ENCODE measurements at places on chromosomes 2 and 18.

GRCh38 chr2:203800783-203801182, 66.8 kb upstream of the CTLA4 start:
- no peak for DNase-seq

DNA sequence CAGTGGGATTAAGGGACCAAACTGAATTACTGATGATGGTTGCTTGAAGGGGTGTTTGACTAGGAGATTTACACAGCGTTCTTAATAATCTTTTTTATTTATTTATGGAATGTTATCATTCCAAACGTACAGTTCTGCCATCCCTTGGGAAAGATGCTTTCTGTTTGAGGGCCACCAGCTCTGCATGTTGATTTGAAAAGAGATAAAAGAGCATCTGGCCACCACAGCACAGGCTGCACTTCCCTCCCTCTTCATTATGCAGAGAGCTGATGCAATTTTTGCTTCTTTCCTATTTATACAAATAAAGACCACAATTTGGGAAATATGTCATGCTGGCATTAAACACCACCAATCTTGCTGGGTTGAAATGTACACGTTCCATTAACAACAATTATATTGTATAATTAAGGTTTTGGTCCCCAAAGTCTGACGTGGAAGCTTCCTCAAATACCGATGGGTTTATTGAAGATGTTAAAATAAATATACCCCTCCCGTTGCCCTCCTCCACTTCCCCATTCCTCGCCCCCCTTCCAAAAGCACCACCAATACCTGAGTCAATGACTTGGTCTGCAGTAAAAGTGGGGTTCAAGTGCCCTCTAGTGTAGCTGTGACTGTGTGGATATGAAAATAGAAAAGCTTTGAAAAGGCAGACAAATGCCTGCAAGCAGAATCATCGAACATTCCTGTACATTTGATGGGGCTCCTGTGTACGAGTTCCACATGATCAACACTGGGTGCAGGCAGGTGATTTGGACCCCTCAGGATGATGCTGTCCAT, 211.9 kb downstream of the HRH4 start:
- DNase-seq = no peak

DNA sequence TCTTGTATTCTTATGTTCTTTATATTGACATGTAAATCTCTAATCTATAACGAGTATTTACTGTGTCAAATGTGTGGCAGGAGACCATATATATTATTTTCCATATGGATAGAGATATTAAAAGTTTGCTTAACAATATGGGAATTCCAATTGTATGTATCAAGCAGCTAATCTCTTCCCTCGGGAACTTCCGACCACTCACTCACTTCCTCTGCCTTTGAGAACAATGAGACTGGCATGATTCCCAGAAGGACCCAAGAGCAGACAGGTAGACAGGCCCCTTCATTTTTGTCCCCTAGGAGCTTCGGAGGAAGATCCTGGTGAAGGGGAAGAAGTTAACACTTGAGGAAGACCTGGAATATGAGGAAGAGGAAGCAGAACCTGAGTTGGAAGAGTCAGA, 24.1 kb downstream of the PLCD4 start:
- no peak for DNase-seq

GRCh38 chr2:14261771-14262170, 370.7 kb upstream of the LRATD1 start:
- no peak for DNase-seq

DNA sequence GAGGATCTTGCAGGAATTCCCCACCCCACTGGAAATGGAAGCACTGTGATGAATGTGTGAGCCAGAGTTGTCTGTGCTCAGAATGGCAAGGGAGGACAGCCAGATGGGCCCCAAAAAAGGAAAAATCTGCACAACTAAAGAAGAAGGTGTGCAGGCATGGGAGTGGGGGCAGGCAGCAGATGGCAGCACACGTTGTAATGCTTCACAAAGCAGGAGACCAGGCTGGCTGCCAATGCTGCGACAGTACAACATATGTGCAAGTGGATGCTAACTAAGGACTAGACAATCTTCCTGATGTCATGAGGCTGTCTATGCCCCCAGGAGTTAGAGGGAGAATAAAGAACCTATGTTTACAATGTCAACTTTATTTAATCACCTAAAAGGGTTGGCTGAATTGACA, 27.2 kb downstream of the ST6GAL2 start:
- DNase-seq = no peak

- DNase-seq = no peak
Measured at GRCh38 chr2:221293949-221294742, 278.0 kb downstream of the EPHA4 start.

DNA sequence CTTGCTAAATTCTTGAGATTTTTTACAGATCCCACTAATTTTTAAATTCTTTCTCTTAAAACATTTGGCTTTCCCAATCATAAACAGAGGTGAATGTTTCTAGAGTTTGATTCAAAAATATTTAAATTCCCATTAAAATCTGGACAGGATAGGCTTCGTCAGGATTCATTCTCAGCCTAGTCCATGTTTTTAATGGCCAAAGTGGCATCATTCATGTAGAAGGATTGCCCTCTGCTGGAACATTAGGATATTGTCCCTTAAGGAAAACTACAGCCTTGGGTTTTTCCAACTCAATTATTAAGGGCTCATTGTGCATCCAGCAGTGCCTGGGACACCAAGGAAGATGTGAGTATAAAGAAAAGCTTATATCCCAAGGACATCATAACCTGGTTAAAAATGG, 71.7 kb downstream of the TPGS2 start:
- DNase-seq = no peak

DNA sequence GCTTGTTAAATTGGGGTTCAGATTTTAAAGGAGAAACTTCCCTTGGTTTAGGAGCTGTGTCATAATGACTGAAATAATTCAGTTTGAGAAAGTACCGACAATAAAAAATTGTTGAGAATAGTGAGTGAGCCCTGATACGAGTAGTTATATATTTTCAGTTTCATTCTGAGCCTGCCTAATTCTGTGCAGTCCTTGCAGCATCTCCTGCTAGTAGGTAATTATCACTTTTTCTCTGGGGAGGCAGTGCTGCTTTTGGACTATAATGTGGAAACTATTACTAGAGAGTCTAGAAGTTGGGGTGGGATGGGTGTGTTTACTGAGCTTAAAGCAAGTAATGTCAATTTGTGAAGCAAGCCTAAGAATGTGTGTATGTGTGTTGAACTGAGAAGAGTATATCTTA, 21.7 kb downstream of the ZNF638 start:
- DNase-seq = no peak

- DNase-seq = no peak
Measured at GRCh38 chr2:127007652-127008051, 99.3 kb downstream of the BIN1 start.

GRCh38 chr2:120783969-120784372, 48.3 kb downstream of the GLI2 start:
- no peak for DNase-seq

- no peak for DNase-seq
Measured at GRCh38 chr2:174630107-174630506, 32.5 kb upstream of the WIPF1 start.

- DNase-seq = no peak
Measured at GRCh38 chr18:36899289-36899688, 70.4 kb downstream of the KIAA1328 start.

GRCh38 chr2:13091861-13092378, 375.2 kb downstream of the TRIB2 start:
- no peak for DNase-seq

DNA sequence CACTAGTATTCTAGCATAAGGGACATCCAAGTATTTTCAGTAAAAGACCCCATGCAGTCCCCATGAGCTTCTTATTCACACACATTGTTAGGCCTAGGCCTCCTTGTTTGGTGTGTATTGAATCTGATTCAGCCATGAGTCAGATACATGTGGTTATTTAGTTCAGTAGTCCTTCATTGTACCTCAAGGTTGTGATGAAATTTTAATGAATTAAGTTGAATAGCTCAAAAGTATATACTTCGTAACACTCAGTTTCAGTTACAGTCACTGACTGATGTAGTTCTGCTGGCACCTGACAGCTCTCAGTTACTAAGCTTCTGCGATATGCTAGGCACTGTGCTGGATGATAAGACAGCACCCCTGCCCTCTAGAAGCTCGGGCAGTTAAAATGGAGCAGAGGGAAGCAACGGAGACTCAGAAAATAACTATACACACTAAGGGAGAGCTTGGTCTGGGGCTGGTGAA, 86.4 kb downstream of the XRCC5 start:
- no peak for DNase-seq

DNA sequence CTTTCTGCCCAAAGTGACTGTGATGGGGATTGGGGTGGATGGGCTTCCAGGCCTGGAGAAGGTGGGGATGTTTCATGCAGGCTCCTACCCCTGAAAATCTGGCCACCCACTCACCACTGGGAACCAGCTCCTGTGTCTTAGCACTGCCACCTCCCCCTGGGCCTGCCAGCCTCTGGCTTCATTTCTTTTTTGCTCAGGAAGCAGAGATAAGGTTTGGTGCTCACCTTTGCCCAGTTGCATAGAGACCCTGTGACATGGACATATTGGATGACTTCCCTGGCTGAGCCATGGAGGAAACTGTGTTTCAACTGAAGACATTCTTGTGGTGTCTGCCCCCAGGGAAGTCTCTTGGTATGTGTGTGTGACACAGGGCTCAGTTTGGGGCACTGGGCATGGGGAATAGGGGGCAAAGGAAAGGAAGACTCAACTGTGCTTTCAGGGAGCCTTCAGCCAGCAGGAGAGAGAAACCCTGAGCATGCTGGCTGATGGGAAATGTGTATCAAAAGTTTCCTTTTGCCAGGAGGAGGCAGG, 16.7 kb downstream of the CTIF start:
- no peak for DNase-seq

- DNase-seq = no peak
Measured at GRCh38 chr2:156343940-156344301, 11.4 kb upstream of the NR4A2 start.

DNA sequence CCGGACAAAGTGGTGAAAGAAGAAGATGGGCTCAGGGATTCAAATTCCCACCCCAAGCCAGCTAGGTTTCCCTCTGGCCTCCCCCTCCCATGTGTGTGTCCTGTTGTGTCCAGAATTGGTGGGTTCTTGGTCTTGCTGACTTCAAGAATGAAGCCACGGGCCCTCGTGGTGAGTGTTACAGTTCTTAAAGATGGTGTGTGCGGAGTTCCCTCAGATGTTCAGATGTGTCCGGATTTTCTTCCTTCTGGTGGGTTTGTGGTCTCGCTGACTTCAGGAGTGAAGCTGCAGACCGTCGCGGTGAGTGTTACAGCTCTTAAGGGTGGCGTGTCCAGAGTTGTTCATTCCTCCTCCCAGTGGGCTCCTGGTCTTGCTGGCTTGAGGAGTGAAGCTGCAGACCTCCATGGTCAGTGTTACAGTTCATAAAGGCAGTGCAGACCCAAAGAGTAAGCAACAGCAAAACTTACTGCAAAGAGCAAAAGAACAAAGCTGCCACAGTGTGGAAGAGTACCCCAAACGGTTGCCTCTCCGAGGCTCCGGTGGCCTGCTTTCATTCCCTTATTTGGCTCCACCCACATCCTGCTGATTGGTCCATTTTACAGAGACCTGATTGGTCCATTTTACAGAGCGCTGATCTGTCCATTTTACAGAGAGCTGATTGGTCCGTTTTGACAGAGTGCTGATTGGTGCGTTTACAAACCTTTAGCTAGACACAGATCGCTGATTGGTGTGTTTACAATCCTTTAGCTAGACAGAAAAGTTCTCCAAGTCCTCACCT, 37.7 kb upstream of the KLF11 start:
- no peak for DNase-seq

GRCh38 chr2:128368437-128369107, 49.9 kb upstream of the HS6ST1 start:
- no peak for DNase-seq

DNA sequence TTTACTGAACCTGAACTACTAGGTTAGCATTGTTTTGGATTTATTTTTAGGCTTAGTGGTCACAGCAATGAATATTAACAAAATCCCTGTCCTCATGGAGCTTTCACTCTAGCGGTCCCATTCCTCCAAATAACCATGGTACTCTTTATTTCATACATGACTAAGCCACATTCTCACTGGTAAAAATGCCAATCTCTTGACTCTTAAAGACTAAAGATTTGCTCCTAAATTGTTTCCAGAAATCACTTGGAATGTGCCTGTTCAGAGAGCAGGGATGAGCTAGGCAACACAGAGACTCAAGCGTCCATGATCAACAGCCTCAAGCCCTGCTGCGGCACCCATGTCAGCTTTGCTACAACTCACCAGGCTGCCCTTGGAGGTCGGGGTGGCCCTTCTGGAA, 13.5 kb downstream of the LMAN1 start:
- DNase-seq = no peak

- DNase-seq = peak; percentile 51
Measured at GRCh38 chr2:219521066-219521880, 7.0 kb downstream of the ASIC4 start.

GRCh38 chr2:216829533-216829932, 30.3 kb downstream of the TNP1 start:
- DNase-seq = peak; percentile 89

DNA sequence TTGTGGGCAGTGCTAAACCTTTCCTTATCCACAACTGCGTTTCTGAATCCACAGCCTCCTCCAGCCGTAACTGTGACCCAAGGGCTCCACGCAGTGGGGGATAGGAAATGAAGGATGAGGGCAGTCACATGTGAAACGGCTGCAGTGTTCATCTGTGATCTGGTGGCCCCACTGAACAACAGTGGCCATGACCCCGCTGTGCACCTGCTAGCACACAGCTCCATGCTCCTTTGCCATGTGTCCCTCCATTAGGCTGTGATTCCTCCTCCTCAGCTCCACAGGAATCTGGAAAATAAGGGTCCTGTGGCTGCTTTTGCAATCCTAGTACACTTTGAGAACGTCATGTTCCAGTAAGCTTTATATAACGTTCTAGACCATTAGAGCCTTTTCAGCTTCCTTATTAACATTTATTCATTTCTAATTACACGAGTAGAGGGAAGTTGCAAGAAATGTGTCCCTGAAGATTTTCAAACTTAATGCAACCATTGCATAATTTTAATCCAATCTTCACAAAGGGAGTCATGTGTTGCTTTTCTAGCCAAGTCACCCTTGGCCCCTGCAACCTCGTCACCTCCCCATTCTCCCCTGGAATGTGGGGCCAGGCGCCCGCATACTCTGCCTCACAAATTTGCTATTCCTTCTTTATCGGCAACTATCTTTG, 7.1 kb upstream of the NAPG start:
- DNase-seq = peak; percentile 64

DNA sequence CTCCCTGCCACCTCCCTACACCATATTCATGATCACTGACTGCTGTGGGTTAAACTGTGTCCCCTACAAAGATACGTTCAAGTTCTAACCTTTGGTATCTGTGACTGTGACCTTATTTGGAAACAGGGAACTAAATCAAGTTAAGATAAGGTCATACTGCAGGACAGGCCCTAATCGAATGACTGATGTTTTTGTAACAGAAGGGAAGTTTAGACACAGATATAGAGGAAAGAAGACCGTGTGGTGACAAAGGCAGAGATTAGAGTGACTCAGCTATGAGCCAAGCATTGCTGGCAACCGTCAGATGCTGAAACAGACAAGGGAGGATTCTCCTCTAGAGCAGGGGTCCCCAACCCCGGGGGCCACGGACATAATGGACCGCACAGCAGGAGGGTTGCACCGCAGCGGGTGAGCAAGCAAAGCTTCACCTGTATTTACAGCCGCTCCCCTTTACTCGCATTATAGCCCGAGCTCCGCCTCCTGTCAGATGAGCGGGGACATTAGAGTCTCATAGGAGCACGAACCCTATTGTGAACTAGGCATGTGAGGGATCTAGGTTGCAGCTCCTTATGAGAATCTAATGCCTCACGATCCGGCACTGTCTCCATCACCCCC, 28.9 kb upstream of the RNF152 start:
- no peak for DNase-seq

Measured in left cardiac atrium (tissue), 4 donors.